ENCODE measurements at places on chromosomes 7 and 10. TPM values are rescaled to one million over a fixed set of nuclear protein-coding genes. Genes with fewer than 3 reads are reported as not detected.
A peak's percentile ranks its signal among the peaks of the same experiment; 100 is the strongest.

GRCh38 chr10:127921753-127922145 is 14.8 kb downstream of the PTPRE start:
- H3K27me3 ChIP-seq: peaks cover 46% of the 10 kb centered on the region
- peaks cover 6% of the 10 kb centered on the region for H3K4me1 ChIP-seq
- DNase-seq: no peak
- H3K36me3 ChIP-seq: no peaks in the 10 kb centered on the region

GRCh38 chr7:155591055-155591775 is 44.9 kb upstream of the CNPY1 start:
- peaks cover 9% of the 10 kb centered on the region for H3K4me1 ChIP-seq
- no peak for DNase-seq
- H3K27me3 ChIP-seq: peaks cover 13% of the 10 kb centered on the region
- no peaks in the 10 kb centered on the region for H3K36me3 ChIP-seq
- no peak overlapping the region for H3K27ac ChIP-seq

SPDYE6 gene
- not detected for total RNA-seq

DNA sequence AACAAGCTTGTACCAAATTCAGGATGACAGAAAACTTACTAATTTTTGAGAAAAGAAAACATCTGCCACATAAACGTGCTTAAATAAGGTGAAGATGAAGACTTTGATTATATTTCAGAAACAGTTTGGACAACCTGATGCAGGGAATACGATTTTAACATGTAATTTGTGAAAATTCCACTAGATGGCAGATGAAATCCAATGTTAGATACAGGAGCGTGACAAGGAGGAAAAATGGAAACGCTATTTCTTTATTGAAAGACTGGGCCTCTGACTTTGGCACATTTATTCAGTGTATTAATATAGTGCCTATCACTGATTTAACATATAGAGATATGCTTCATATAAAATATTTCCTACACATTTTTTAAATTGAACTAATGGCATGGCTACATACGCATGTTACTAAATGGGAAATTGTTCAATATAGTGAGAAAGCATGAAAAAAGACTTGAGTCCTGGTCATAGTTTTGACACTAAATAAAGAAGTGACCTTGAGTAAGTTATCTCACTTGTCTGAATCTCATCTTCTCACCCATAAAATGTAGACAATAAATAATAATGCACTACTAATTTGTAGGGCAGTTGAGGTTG is 60.7 kb downstream of the CD36 start:
- no peak overlapping the region for H3K27ac ChIP-seq
- H3K4me1 ChIP-seq: peaks cover 8% of the 10 kb centered on the region
- peaks cover 8% of the 10 kb centered on the region for H3K27me3 ChIP-seq
- no peak for DNase-seq

PRLHR gene
- 1.5 TPM for total RNA-seq

CALCR gene
- not detected for total RNA-seq

DNA sequence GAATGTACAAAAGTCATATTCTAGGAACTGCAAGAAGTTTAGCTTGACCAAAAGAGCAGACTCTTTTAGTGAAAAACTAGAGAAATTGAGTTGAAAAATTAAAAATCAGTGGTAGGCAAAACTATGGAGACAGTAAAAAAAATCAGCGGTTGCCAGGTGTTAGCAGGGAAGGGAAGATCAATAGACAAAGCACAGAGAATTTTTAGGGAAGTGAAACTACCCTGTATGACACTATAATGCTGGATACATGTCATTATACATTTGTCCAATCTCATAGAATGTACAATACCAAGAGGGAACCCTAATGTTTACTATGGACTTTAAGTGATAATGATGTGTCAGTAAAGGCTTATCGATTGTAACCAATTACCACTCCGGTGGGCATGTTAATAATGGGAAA is 761.9 kb downstream of the MAGI2 start:
- H3K4me1 ChIP-seq: peaks cover 18% of the 10 kb centered on the region
- H3K27ac ChIP-seq: no peak overlapping the region
- H3K27me3 ChIP-seq: no peaks in the 10 kb centered on the region
- H3K4me3 ChIP-seq: no peak overlapping the region
- DNase-seq: no peak
- H3K36me3 ChIP-seq: no peaks in the 10 kb centered on the region

KCP gene
- 6.8 TPM for total RNA-seq

GRCh38 chr10:131975796-131976195 is 5.9 kb downstream of the BNIP3 start:
- H3K27me3 ChIP-seq: no peaks in the 10 kb centered on the region
- no peak for DNase-seq
- H3K4me1 ChIP-seq: peaks cover 25% of the 10 kb centered on the region
- H3K36me3 ChIP-seq: peaks cover 6% of the 10 kb centered on the region
- H3K4me3 ChIP-seq: no peak overlapping the region

PLXDC2 gene
- total RNA-seq: 38.5 TPM

AZGP1 gene
- not detected for total RNA-seq

HSPA14 gene
- total RNA-seq: 13.2 TPM

GRCh38 chr7:124751027-124751426 is 14.6 kb downstream of the GPR37 start:
- DNase-seq: no peak
- H3K4me3 ChIP-seq: no peak overlapping the region
- no peaks in the 10 kb centered on the region for H3K27me3 ChIP-seq
- H3K4me1 ChIP-seq: peaks cover 8% of the 10 kb centered on the region
- H3K36me3 ChIP-seq: no peaks in the 10 kb centered on the region

AGMO gene
- 0.27 TPM for total RNA-seq

JCAD gene
- total RNA-seq: 15.8 TPM

DNA sequence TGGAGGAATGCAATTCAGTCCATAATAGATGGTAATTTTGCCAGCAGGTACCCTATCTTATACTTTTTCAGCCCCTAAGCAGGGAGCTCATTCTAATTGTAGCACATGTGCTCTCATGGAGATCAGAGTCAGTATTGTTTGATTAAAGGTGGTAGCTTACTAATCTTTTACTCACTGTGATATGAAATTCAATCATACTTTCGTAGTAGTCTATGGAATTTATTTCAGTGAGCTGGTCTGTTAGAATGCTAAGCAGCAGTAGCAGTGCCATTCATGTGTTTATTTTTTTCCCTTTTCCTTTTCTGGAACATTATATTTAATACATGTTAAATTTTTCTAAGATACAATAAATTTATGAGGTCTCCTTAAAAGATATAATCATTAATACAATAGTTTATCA is 109.0 kb downstream of the ST7 start:
- no peaks in the 10 kb centered on the region for H3K36me3 ChIP-seq
- H3K27ac ChIP-seq: no peak overlapping the region
- H3K4me1 ChIP-seq: peaks cover 30% of the 10 kb centered on the region
- DNase-seq: no peak
- peaks cover 2% of the 10 kb centered on the region for H3K27me3 ChIP-seq
- H3K4me3 ChIP-seq: no peak overlapping the region

DNA sequence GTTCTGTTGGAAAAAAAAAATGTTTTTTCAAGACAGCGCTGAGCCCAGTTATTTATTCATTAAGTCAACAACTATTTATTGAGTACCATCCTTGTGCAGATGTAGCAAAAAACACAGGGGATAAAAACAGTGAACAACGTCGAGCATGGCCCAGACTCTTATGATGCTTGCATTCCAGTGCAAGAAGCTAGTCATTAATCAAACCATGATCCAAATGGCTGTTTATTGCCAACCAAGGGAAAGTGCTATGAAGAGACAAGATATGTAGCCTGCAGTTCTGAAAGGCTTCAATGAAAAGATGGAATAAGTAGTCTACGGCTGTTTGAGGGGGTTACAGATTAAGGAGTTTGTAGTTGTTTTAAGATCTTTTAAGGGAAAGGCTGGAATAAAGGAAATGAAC is 262.3 kb downstream of the NEBL start:
- H3K4me1 ChIP-seq: peaks cover 3% of the 10 kb centered on the region
- DNase-seq: no peak
- no peaks in the 10 kb centered on the region for H3K27me3 ChIP-seq
- H3K27ac ChIP-seq: no peak overlapping the region
- no peak overlapping the region for H3K4me3 ChIP-seq
- H3K36me3 ChIP-seq: no peaks in the 10 kb centered on the region

- H3K4me3 ChIP-seq: no peak overlapping the region
- H3K27ac ChIP-seq: no peak overlapping the region
- peaks cover 2% of the 10 kb centered on the region for H3K36me3 ChIP-seq
- no peaks in the 10 kb centered on the region for H3K27me3 ChIP-seq
Measured at GRCh38 chr10:13820964-13821337, 234.2 kb downstream of the PRPF18 start.

- DNase-seq: no peak
- no peak overlapping the region for H3K27ac ChIP-seq
- H3K36me3 ChIP-seq: no peaks in the 10 kb centered on the region
- H3K4me3 ChIP-seq: no peak overlapping the region
Measured at GRCh38 chr10:110273474-110273873, 31.2 kb downstream of the SMNDC1 start.

- DNase-seq: no peak
- peaks cover 7% of the 10 kb centered on the region for H3K36me3 ChIP-seq
- H3K27me3 ChIP-seq: no peaks in the 10 kb centered on the region
- H3K4me3 ChIP-seq: no peak overlapping the region
- H3K27ac ChIP-seq: no peak overlapping the region
Measured at GRCh38 chr10:94172332-94172731, 178.6 kb downstream of the PLCE1 start.

- H3K27me3 ChIP-seq: no peaks in the 10 kb centered on the region
- H3K4me3 ChIP-seq: no peak overlapping the region
- no peaks in the 10 kb centered on the region for H3K36me3 ChIP-seq
Measured at GRCh38 chr10:4941540-4942330, 21.5 kb upstream of the AKR1C1 start.

TEX47 gene
- total RNA-seq: not detected

- H3K36me3 ChIP-seq: peaks cover 11% of the 10 kb centered on the region
- H3K4me1 ChIP-seq: peaks cover 25% of the 10 kb centered on the region
- peak within 1 kb of the TSS; percentile 95 for H3K27ac ChIP-seq
Measured at GRCh38 chr7:135170274-135170997, at the start of gene CYREN. TSS of gene CYREN (minus strand) at chr7:135170707. CDS start at chr7:135168922, 1,785 bp downstream.

ZDHHC16 gene
- 59.6 TPM for total RNA-seq

- H3K27me3 ChIP-seq: peaks cover 15% of the 10 kb centered on the region
- peaks cover 1% of the 10 kb centered on the region for H3K4me1 ChIP-seq
- H3K4me3 ChIP-seq: no peak overlapping the region
- H3K36me3 ChIP-seq: no peaks in the 10 kb centered on the region
- DNase-seq: no peak
Measured at GRCh38 chr10:88819290-88819689, 16.8 kb downstream of the LIPM start.

PPRC1 gene
- 40.1 TPM for total RNA-seq
